Activated T-cell treated with anti-CD3 and anti-CD28 coated beads, Interleukin-2, amount 50 U/mL, for 24 hours (primary cell): ENCODE measurements at places on chromosomes 7 and 10.
A peak's percentile ranks its signal among the peaks of the same experiment; 100 is the strongest.

GRCh38 chr7:93025389-93025788 is 92.4 kb downstream of the SAMD9 start:
- no peak for DNase-seq

- no peak for DNase-seq
Measured at GRCh38 chr10:105146436-105146835, 505.3 kb downstream of the SORCS3 start.

- peak; percentile 72 for DNase-seq
Measured at GRCh38 chr10:103772096-103772845, 83.1 kb downstream of the SH3PXD2A start.

DNA sequence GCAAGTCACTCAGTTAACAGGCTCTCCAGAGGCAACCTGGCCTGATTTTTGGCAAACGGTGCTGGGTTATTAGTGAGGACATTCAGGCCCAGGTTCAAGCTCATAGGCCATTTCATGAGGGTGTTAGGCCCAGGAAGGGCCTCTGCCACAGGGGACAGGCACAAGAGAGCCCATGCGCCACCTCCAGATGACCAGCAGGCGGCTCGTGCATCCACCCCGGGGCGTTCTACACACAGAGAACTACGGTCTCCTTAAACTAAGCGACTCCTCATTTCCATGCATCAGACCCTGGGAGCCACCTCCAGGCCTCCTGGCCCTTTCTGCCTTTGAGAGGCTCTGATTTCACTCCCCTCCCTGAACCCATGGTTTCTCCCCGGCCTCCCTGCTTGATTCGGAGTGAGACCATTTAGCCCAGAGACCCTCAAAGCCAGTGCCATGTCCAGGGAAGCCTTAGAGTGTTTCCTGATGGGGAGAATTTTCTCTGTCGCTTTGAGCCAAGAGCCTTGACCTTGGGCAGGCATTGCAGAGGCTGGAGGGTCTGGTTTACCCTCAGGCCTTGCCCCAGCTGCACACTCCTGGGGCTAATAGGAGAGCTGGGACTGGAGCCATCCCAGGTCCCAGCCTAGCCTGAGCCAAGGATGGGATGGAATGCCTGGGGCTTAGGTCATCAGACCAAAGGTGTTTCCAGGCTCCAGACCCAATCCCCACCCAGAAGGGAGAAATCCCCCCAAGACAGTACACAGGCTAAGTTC is 188.0 kb downstream of the GRID1 start:
- DNase-seq = peak; percentile 27

DNA sequence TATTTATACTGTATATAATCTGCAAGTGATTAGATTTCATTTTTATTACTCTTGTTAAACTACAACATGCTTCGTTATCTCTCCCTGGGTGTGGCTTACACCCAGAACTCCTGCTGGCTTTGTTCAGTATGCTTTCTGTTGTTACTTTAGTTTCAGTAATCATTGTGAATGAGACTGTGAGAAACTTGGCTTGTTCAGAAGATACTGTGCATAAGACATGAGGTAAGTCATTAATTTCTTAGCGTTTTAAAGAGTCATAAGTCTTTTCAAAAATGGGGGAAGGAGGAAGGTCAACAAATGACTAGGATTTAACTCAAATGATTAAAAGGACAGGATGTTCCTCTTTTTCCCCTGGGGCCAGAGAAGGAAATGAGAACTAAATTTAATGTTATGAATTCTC is 11.6 kb upstream of the ADD3 start:
- DNase-seq = no peak

DNA sequence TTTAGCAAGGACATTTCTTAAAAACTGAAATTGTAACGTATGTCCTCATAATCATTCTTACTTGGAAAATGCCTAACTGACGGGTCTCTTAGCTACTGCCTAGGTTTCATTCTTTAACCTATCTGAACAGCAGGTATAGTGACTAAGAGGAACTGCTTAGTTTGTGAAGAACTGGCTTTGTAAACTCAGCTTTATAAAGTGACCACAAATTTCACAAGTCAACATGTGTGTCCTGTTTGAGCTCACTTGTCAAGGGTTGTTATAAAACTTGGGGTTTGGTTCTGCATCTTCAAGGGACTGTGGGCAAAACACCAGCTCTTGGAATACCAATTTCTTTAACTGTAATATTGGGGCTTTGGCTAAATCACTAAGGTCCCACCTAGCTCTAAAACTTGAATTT is 32.2 kb downstream of the MRPS33 start:
- no peak for DNase-seq

- no peak for DNase-seq
Measured at GRCh38 chr7:72919256-72919775, 5.6 kb upstream of the POM121 start.

DNA sequence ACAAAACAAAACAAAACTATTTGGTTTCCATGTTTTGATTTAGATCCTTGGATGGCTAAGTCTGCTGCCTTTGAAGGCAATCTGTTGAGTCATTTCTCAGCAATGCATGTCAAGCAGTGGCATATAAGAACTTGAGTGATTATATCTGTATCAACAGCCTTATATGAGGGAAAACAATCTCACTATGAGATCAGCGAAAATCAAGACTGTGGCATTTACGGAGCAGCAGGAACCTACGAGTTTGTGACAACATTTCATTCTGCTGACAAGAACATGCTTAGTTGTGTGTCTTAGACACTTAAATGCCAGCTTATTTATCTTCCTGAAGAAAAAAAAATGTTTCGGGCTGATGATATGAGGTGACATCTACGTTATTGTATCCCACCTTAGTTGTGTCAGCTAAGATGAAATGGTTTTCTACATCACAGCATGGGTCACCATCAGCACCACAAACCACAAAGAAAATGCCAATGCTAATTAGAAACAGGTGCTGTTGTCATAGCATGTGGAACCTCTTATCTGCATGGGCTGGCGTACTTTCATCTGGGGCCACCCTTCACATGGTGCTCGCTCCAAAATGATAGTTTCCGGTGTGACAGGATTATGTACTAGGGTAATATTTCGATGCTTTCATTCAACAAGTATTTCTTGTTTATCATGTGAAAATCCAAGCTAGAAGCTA is 1085.5 kb downstream of the SORCS1 start:
- DNase-seq = no peak

DNA sequence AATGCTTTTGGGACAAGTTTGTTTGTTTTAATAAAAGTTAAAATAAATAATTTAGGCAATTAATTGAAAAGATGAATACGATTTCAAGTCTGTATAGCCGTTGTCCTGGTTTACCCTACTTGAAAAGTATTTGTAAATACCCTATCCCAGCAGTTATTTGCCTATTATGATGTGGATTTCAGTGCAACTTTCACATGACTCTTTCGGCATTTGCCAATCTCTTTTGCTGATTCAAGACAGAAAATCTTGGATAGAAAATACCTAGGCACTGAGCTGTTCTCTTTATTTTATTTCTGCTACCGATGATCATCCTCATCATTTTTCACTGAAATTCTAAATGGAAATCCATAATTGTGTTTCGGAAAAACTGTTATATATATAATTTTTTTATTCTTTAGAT is 125.9 kb upstream of the FZD8 start:
- DNase-seq = no peak

GRCh38 chr7:26863518-26864308 is 677 bp downstream of the SKAP2 start:
- no peak for DNase-seq

GRCh38 chr10:12389154-12389734 is 39.9 kb downstream of the CAMK1D start:
- no peak for DNase-seq

GRCh38 chr7:109246330-109247077 is 676.8 kb downstream of the DNAJB9 start:
- DNase-seq = no peak

GRCh38 chr7:71229148-71229547 is 97.2 kb downstream of the GALNT17 start:
- DNase-seq = no peak

GRCh38 chr10:121552746-121553145 is 45.5 kb downstream of the FGFR2 start:
- DNase-seq = no peak

- DNase-seq = no peak
Measured at GRCh38 chr7:38506756-38507155, 124.4 kb downstream of the AMPH start.

DNA sequence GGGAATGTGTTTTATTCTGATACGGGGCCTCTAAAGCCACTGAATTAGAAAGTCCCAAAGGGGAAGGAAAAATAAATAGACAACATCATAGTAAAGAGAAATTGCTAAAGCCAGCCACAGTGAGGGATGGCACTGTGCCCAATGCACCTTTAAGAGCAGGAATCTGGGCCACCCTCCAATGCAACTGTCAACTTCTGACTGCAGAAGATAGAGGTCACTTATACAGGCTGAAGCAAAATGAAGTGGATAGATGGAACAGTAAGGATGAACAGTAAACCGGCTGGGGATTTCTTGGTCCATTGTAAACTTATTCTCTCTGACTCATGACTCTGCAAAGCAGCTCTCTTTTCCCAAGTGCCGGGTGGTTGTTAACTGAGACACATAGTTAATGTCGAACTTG is 54.0 kb upstream of the KCNIP2 start:
- no peak for DNase-seq

DNA sequence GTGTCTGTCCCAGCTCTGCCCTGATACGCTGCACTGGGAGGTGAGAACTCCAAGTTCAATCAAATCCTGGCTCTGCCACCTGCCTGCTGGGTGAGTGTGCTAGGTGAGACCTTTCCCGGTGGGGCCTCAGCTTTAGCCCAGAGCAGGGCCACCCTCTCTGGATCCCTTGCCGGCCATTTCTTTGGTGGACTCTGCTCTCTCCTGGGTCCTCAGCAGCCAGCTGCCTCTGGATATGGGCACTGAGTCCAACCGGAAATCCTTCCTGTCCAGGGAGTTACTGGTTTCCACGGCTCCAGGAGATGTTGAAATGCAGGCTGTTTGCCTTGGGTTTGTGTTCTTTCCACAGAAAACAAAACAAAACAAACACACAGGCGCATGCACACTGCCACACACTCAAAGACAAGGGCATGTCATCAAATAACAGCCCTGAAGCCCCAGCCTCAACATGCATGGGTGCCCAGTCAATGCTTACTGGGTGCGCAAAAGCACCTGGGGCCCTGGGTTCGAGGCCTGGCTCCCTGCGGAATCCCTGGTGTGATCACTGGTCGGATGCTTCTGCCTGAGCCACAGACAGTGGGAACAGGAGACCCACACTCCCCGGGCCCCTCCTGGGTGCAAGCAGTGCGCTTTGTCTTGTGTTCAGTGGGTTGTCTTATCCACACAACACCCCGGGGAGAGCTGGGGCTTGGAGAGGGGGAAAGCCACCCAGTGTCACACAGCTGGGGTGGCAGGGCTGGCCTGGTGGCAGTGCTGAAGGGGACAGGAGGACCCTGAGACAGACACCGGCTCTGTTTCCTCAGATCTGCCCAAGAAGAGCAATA is 33.1 kb downstream of the PPIF start:
- peak; percentile 13 for DNase-seq

DNA sequence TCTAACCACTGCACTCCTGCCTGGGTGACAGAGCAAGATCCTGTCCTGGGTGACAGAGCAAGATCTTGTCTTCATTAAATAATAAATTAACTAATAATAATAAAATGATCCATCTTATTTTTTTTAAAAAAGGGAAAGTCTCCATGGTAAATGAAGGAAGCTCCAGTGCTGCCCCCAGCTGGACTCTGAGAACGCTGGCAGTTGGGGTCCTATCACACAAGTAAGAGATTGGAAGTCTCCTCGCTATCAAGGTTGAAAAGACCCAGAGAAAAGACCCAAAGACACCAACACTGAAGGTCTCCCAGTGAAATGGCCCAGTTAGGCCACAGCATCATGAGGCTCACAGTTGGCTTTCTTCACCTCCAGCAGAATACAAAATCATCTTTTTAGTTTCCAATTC is 13.8 kb upstream of the C10orf67 start:
- no peak for DNase-seq

- no peak for DNase-seq
Measured at GRCh38 chr7:89023877-89024276, 228.3 kb upstream of the TEX47 start.

DNA sequence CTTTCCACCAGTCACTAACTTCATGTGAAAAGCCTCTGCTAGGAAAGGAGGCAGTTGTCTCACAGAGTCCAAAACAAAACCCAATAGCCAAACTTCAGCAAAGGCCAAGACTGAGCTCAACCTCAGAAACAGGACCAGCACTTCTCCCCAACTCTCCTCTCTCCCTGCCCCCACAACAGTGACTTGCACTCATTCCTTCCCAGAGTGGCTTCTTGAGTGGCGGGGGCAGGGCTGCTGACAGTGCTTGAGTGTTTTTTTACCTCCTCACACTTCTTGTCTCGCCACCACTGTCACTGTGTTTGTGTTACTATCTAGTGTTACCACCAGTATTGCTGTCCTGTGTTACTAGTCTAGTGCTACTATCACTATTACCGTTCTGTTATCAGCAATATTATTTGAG is 206.8 kb downstream of the KLF6 start:
- DNase-seq = no peak

GRCh38 chr7:157901166-157901565 is 564.4 kb downstream of the DNAJB6 start:
- peak; percentile 13 for DNase-seq

DNA sequence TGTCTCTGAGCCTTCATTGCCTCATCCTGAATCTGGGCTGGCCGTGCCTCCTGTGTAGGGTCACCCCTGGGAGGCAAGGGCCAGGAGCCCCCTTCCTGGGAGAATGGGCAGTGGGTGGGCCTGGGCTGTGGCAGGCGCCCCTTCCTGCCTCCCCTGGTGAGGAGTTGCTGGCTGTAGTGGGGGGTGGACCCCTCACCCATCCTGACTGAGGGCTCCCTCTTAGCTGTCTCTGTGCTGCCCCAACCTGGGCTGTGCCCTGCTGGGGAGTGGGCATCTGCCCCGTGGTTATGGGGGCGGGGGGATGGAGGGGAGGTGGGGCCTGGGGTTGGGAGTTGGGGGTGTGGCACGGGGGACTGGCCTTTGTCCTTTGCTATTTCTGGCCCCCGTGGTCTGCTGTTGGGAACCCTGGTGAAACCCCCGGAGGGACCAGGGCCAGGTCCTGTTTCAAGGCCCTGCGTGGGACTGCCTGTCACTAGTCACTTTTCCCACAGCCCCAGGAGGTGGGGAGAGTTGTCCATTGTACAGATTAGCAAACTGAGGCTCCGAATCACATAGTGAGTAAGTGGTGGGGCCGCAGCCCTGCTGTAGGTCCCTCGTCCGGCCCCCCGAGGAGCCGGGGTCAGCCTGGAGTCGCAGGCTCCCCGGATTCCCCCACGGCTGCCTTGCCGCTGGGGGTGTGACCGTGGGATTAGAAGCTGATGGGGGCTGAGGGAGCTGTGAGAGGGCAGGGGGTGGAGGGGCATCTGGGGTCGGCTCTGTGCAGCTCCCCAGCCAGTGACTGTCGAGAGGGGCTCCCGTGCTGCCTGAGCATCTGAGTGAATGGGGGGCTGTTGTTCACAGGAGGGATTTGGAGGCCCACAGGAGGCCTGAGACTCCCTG is 2.7 kb downstream of the TTYH3 start:
- no peak for DNase-seq

- no peak for DNase-seq
Measured at GRCh38 chr7:55550010-55550663, 22.2 kb downstream of the VOPP1 start.

GRCh38 chr7:16344927-16345326 is 76.4 kb downstream of the CRPPA start:
- no peak for DNase-seq

GRCh38 chr10:29317027-29317420 is 28.2 kb downstream of the LYZL1 start:
- no peak for DNase-seq
